GM18507 (cell line): ENCODE measurements at places on chromosomes 6 and 20.
A peak's percentile ranks its signal among the peaks of the same experiment; 100 is the strongest.

- no peak for DNase-seq
Observed at GRCh38 chr6:9647071-9647445, 767.8 kb downstream of the TFAP2A start.

GRCh38 chr6:138821519-138821918 is 25.6 kb downstream of the ECT2L start:
- no peak for DNase-seq

GRCh38 chr20:2167112-2167511 is 65.5 kb downstream of the STK35 start:
- no peak for DNase-seq

DNA sequence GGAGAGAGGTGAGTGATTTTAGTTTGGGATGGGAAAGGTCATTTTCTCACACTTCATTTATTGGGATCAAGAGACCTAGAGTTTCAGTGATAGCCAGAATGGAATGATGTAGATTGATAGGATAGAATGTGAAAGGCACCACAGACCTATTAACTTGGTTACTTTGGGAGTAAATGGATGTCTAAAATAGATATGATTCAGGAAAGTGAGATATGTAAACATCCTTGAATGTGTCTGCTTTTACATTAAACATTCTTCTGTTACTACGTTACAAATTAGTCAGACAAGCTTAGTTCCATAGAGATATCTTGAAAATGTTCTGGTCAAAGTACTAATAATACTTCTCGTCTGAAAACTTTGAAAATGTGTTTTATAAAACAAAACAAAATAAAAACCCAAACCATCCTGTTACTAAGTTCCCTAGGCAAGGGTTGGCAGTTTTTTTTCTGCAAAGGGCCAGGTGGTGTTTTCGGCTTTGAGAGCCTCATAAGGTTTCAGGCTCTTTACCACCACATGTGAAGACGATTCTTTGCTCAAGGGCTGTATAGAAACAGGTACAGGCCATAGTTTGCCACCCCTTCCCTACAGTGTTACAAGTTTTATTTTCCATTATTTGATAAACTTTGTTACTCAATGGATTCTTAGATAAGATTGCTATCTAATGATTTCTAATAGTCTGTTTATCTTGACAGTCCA is 3.4 kb downstream of the CYB5R4 start:
- DNase-seq = no peak

DNA sequence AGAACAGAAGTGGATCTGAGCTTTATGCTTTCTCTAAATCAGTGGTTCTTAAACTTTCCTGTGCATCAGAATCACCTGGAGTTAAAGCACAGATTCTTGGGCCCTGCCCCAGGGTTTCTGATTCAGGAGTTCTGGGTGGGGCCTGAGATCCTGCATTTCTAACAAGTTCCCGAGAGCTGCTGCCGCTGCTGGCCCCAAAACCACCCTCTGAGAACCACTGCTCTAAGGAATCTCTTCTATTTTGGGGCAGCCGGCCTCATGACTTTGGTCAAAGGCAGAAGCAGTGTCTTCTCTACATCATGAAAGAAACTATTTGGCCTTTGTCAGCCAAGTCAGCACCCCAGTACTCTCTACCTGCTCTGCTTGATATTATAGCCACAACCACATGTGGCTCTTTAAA is 42.1 kb upstream of the RIN2 start:
- DNase-seq = no peak

- DNase-seq = no peak
Observed at GRCh38 chr20:11917663-11918062, at the start of gene BTBD3. TSS of gene BTBD3 (plus strand) at chr20:11917893. CDS start at chr20:11918276, 383 bp downstream.

GRCh38 chr20:22226849-22227700 is 357.3 kb downstream of the FOXA2 start:
- DNase-seq = no peak

DNA sequence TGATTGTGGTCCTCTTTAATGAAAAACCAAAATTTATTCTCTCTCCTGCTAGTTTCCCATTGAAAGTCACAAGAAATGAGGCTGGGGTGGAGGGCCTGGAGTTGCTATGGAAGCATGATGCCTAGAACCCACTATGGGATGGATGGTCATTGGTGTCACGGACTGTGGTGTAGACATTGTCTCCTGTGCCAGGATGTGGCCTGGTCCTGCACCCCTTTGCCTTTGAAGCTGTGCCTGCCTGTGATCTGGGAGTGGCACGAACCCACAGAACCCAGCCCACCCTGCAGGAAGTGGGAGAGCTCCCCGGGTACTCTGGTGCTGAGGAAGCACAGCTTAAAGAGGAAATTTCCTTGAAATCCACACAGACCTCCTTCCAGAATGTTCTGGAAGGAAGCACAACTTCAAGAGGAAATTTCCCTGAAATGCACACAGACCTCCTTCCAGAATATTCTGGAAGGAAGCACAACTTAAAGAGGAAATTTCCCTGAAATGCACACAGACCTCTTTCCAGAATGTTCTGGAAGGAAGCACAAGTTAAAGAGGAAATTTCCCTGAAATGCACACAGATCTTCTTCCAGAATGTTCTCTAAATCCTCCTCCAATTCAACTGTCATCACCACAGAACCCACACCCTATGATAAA is 105.6 kb downstream of the CDH26 start:
- DNase-seq = no peak

- DNase-seq = peak; percentile 53
Observed at GRCh38 chr6:161393839-161394364, 120.0 kb upstream of the AGPAT4 start.

DNA sequence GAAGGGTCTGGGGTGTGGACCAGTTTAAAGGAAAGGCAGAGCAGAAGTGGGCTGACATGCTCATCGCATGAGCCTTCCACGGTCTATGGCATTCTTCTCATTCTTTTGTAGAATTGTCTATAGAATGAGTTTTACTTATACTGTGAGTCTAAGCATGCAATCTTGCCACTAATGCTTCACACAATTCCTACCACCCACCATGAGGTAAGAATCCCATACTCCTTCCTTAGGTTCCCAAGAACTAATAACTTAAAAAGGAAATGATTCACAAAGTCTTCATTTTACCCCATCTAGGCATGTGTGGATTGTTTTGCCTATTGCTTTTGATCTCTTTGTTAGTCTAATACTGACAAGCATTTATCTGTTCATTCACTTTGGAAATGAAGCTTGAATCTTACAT is 195.2 kb downstream of the LY86 start:
- no peak for DNase-seq
